ENCODE measurements at places on chromosomes 13 and 19. TPM values are rescaled to one million over a fixed set of nuclear protein-coding genes. Genes with fewer than 3 reads are reported as not detected.

The FCGBP gene
- 16.2 TPM for total RNA-seq

The SHC2 gene
- 76.2 TPM for total RNA-seq

The CLEC17A gene
- total RNA-seq = 0.15 TPM

The MYO1F gene
- total RNA-seq = 14.0 TPM

The SIGLECL1 gene
- not detected for total RNA-seq

The ZNF667 gene
- total RNA-seq = 0.93 TPM

The ZNF560 gene
- not detected for total RNA-seq

The FFAR1 gene
- total RNA-seq = 2.8 TPM

DNA sequence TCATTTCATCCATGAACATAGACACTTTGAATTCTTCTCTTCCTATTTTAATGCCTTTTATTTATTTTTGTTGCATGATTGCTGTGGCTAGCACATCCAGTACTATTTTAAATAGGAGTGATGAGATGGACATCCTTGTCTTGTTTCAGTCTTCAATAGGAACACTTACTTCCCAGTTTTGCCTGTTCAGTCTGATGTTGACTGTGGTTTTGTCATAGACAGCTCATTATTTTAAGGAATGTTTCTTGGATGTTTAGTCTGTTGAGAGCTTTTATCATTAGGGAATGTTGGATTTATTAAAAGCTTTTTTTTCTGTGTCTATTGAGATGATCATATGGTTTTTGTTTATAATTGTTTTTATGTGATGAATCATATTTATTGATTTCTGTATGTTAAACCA lies 586.6 kb downstream of the SLITRK1 start:
- no peak for DNase-seq

DNA sequence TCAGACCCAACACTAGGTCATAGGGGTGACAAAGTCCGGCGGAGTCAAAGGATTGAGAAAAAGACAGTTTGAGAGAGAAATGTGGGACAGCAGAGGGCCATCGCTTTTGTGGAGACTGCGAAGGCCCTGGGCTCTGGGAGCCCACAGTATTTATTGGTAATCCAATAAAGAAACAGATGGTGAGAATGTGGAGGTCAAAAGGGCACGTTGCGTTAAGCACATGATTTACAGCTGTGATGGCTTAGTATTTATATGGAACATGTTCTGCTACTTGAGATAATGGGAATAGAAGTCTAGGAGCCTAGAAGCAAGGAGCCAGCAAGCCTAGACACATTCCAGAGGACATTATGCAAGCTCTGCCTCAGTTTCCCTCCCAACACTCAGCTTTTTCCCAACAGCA lies 2521.1 kb downstream of the PCDH9 start:
- DNase-seq = no peak

- DNase-seq = no peak
Measured at GRCh38 chr13:68099631-68100030, 869.5 kb upstream of the PCDH9 start.

DNA sequence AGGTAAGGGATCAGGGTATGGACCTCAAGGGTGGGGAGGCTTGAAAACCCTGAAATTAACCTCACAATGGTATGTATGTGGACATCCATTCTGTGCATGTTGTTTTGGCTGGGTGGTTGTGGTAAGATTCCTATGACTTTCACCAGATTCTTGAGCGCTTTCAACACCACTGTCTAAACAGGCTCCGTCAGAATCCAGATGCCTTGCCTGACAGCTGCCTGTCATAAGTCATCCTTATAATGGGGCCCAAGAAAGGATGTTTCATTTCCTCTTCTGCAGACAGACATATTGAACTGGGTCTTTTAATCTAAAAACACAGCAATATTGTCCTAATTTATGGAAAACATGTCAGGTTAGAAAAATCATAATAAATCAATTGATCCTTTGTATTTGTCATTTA lies 41.3 kb downstream of the ALOX5AP start:
- DNase-seq = no peak

DNA sequence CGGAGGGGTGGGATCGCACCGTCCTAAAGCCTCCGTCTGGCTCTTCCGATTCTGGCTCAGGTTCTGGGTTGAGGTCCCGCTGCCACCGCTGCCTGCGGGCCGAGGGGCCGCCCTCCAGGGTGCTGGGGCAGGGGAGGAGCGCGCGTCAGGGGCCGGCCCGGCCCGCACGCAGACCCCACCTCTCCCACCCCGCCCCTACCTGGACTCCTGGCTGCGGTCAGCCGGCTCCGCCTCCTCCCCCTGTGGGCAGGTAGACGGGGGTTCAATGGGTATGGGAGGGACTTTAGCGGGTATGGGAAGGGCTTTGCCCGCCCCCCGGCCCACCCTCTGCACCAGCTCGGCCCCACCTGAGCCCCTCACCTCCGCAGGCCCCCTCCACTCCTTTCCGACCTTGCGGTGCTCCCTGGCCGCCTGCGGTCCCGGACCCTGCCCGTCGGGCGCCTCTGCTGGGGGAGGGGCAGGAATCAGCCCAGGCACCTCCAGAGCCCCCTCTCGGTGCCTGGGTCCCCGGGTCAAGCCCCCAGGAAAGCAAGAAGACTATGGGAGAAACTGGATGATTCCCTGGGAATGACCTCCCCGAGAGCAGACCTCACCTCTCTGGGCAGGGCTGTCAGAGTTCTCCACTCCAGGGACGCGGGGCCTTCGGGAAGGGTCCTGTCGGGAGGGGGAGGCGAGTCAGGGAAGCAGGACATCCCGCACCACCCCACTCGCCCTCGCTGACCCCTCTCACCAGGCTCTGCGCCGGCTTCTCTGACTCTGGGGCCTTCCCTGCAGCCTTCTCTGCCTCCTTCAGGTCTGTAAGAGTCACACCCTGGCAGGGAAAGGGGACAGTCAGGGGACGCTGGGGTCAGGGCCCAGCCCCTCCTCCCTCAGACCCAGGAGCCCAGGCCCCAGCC lies 17.0 kb downstream of the EPS8L1 start:
- peak; percentile 68 for DNase-seq

DNA sequence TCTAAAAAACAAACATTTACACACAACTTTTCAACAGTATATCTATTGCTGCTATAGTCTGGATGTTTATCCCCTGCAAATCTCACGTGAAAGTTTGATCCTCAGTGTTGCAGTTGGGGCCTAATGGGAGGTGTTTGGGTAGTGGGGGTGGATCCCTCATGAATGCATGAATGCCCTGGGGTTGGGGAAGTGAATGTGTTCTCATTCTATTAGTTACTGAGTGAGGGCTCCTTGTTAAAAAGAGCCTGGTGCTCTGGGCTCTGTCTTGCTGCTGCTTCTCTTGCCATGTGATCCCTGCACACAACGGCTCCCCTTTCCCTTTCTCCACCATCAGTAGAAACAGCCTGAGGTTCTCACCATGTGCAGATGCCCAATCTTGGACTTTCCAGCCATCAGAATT lies 242.7 kb upstream of the HTR2A start:
- no peak for DNase-seq

GRCh38 chr19:39796000-39796498 lies 17.4 kb downstream of the LEUTX start:
- no peak for DNase-seq

DNA sequence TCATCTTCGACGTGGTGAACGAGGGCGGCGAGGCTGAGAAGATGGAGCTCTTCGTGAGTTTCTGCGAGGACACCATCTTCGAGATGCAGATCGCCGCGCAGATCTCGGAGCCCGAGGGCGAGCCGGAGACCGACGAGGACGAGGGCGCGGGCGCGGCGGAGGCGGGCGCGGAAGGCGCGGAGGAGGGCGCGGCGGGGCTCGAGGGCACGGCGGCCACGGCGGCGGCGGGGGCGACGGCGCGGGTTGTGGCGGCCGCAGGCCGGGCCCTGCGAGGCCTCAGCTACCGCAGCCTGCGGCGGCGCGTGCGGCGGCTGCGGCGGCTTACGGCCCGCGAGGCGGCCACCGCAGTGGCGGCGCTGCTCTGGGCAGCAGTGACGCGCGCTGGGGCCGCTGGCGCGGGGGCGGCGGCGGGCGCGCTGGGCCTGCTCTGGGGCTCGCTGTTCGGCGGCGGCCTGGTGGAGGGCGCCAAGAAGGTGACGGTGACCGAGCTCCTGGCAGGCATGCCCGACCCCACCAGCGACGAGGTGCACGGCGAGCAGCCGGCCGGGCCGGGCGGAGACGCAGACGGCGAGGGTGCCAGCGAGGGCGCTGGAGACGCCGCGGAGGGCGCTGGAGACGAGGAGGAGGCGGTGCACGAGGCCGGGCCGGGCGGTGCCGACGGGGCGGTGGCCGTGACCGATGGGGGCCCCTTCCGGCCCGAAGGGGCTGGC lies 52.6 kb downstream of the MAP4K1 start:
- no peak for DNase-seq

- no peak for DNase-seq
Measured at GRCh38 chr19:30393729-30394480, 21.7 kb downstream of the ZNF536 start.

- DNase-seq = no peak
Measured at GRCh38 chr19:694481-695351, 536 bp downstream of the PRSS57 start.

DNA sequence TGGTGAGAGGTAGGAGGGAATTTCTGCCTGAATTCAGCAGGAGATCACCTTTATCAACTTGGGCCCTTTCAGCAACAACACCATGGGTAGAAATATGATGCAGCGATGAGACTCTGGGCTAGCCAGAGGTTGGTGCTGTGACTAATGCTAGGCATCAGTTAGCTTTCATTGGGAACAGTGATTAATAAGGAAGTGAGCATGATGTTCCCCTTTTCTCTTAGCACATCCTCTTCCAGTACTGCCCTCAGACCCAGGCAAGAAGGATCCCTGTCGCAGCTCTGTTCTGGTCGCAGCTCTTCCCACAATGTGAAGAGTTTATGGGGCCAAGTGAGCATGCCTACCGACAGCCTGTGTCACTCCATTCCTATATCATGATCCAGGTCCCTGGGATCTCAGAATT lies 100.5 kb downstream of the FLT1 start:
- DNase-seq = no peak

GRCh38 chr13:64755961-64756360 lies 2474.2 kb downstream of the PCDH9 start:
- DNase-seq = no peak
